Stimulated activated CD4-positive, alpha-beta T cell treated with anti-CD3 and anti-CD28 coated beads, Interleukin-1b, Interleukin-23, amount 100 ng/mL, for 1 hour (primary cell): ENCODE measurements at places on chromosomes 4 and X.

GRCh38 chr4:43425206-43425605 lies 532.7 kb downstream of the GRXCR1 start:
- DNase-seq = no peak

DNA sequence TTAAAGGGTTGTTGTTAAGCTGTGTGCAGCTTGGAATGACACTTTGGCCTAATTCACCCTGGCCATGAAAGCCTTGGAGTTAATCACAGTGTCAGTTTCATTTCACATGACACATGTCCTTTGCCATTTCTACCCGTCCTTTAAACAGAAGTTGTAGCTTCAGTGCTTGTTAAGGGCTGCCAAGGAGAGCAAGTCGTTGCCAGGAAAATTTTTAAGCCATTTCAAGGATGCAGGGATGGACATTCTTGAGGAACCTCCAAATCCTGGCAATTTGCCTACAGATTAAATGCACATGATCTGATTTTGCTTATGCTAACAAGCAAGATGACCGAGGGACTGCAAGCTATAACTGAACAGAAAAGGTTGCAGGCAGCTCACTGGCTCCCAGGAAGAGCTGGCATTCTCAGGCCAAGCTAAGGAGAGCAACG lies 40.5 kb downstream of the SETD7 start:
- DNase-seq = no peak

DNA sequence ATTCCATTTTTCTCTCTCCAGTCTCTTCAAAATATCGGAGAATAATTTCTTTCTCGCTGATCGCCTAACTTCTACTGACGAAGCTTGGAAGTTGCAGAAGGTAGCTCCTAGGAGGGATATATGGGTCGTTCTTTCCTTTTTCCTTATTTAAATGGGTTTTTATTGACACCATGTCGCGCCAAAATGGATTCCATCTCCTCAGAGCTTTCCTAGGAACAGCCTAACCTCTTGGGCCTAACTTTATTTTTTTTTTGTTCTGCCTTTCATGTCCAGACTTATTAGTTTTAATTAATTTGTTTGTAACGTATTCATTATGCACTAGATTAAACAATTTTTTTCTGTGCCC lies 359.4 kb upstream of the ZCCHC13 start:
- no peak for DNase-seq

DNA sequence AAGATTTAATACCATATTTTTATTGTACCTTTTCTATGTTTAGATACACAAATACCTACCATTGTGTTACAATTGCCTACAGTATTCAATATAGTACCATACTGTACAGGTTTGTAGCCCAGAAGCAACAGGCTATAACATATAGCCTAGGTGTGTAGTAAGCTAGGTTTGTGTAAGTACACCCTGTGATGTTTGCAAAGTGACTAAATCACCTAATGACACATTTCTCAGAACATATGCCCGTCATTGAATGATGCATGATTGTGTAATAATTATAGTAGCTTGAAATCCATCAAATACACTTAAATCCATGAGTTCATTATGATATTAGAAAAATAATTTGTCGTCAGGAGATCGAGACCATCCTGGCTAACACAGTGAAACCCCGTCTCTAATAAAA lies 30.8 kb downstream of the GAB3 start:
- no peak for DNase-seq

GRCh38 chr4:168724686-168725411 lies 228.0 kb downstream of the PALLD start:
- DNase-seq = no peak

- DNase-seq = no peak
Measured at GRCh38 chr4:128323401-128323800, 35.8 kb upstream of the PGRMC2 start.

GRCh38 chr4:109434007-109434971 lies 674 bp downstream of the SEC24B start:
- DNase-seq = no peak

DNA sequence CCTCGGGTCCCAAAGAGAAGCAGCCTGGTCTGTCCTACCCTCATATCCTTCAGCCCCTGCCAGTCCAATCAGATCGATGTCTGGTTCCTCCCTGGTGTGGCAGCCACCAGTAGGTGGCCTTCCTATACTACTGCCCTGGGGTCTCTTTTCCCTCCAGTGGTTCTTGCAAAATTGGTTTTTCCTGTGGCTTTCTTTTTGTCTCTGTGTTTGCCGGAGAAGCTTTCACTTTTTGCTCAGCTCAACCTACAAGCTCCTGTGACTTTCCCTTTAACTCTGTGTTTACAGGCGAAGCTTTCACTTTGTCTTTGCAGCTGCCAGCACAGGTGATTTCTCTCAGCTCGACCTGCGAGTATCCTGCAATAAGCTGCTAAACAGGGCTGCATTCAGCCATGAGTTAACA lies 46.8 kb downstream of the UGT2A3 start:
- no peak for DNase-seq

- no peak for DNase-seq
Measured at GRCh38 chrX:69028761-69029120, 136.5 kb downstream of the PJA1 start.

DNA sequence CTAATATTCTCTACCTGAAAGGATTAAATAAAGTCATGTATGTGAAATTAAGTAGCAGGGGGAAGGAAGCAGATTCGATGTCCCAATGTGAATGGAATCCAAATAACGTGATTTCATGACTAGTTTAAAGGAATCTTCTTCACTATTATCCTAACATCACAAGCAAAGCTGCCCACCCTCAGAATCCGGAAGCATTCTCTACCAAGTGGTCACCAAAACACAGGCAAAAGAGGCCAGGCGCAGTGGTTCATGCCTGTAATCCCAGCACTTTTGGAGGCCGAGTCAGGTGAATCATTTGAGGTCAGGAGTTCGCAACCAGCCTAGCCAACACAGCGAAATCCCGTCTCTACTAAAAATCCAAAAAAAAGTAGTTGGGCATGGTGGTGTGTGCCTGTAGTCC lies 212.9 kb downstream of the LDB2 start:
- DNase-seq = no peak

GRCh38 chrX:21926116-21926515 lies 14.4 kb upstream of the SMS start:
- no peak for DNase-seq

- DNase-seq = no peak
Measured at GRCh38 chr4:78313754-78314120, 237.8 kb upstream of the ANXA3 start.

GRCh38 chrX:150763810-150764209 lies 70.6 kb downstream of the MTMR1 start:
- DNase-seq = no peak

DNA sequence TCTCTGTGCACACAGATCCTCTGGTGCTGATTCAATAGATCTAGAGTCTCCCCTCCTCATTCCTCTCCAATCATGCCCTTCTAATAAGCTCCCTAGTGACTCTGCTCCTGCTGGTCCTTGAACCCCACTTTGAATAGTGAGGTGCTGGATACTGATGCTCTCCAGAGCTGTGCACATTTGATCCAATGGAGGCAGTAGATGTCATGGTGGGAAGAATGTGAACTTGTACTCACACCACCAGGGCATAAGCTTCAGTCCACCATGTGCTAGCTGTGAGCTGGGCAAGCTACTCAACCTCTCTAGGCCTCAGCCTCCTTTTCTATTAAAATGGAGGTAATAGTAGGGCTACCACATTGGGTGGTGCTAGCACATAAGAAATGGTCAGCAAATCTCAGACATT lies 241.1 kb downstream of the SPATA18 start:
- DNase-seq = no peak

GRCh38 chrX:13046141-13046855 lies 1.9 kb upstream of the FAM9C start:
- DNase-seq = no peak

- DNase-seq = no peak
Measured at GRCh38 chr4:139839403-139840031, 173.9 kb downstream of the MGST2 start.

DNA sequence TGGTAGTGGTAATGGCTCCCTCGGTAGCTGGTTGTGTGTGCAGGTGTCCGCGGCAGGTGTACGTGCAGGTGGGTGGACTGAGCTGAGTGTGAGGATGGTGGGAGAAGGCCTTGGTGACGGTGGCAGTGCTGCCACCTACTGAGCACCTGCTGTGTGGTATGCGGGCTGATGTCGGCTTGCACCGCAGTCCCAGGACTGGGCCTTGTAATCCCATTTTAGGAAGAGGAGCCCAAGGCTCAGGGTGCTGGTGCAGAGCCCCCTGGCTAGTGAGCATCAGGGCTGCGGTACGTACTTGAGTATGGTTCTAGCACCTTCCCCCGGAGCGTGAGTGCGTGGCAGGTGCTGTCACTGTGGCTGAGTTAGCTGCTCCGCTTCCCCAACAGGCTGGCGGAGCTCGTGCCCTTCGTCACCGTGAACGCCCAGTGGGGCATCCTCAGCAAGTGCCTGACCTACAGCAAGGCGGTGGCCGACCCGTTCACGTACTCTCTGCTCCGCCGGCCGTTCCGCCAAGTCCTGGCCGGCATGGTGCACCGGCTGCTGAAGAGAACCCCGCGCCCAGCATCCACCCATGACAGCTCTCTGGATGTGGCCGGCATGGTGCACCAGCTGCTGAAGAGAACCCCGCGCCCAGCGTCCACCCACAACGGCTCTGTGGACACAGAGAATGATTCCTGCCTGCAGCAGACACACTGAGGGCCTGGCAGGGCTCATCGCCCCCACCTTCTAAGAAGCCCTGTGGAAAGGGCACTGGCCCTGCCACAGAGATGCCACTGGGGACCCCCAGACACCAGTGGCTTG lies 5.7 kb upstream of the CPZ start:
- DNase-seq = no peak

- no peak for DNase-seq
Measured at GRCh38 chr4:156815717-156816359, 155.8 kb downstream of the PDGFC start.

GRCh38 chrX:17078031-17078720 lies 131.7 kb downstream of the REPS2 start:
- no peak for DNase-seq

DNA sequence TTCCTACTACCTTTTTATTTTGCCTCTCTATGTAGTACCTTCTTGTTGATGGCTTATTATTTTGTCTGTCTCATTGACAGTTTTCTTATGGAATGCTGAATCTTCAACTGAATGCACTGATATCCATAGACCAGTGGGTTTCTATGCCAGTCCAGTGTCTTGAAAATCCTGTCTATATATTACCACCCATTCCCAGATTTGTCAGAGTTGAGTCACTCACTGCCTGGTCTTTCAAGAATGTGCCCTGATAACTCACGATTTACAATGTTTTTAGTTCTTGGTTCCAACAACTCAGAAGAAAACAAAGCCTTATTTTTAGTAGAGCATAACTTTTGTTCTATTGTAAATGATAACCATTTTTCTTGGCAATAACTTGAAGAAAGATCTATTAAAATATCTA lies 606.0 kb upstream of the PITX2 start:
- DNase-seq = no peak

GRCh38 chrX:105282077-105282476 lies 61.6 kb upstream of the TEX13A start:
- no peak for DNase-seq

GRCh38 chr4:40281913-40282312 lies 53.2 kb upstream of the CHRNA9 start:
- no peak for DNase-seq

DNA sequence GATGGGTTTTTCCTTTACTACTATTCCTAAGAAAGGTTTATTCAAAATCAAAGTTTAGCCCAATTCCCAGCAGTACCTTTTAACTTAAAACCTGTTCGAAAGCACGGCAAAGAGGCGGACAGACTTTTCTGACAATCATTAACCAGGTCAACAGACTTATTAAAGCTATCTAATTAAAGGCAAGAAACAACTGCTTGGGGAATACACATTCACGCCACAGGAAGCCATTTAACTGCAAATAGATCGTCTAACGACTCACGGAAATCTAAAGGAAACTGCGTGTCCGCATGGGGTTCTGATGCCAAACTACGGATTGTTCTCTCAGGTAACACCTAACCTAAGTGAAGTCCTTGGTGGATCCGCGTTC lies 663 bp upstream of the USP53 start:
- DNase-seq = no peak

GRCh38 chr4:3802571-3803474 lies 36.6 kb downstream of the ADRA2C start:
- no peak for DNase-seq

- DNase-seq = peak; percentile 50
Measured at GRCh38 chr4:7854697-7855370, 84.8 kb downstream of the AFAP1 start.

DNA sequence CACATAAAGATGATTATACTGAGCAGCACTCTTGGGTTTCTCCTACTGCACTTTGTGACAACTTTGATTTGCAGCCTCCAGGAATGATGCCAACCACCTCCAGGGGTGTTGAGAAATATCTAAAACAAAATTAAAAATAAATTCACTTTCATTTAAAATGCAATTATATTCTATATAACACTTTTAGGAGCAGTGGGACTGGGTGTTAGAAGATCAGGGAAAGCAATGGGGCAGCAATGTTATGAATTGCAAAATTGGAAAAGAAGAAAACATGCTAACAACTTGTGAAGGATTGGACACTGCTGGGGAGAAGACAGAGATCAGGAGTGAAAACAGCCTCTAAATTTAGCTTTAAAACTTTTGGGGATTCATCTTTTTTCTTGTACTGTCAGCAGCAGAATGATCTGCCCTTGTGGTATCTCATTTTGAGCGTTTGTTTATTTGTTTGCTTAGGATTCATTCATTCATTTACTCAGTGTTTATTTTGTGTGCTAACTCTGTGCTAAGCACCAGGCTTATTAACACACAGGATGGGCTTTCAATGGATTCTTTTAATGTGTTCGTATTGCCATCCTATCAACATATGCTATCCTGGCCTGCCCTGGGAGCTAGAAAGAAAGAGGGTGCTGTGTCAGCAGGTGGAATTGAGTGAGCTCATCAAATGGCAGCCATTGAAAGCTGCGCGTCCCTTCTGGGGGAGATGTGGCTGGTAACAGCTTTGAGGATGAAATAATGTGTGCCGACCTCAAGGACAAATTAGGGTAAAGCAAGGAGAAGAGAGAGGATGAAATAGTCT lies 96.5 kb downstream of the FRMPD4 start:
- no peak for DNase-seq

- DNase-seq = no peak
Measured at GRCh38 chrX:101383679-101384205, 2.2 kb downstream of the BTK start.

DNA sequence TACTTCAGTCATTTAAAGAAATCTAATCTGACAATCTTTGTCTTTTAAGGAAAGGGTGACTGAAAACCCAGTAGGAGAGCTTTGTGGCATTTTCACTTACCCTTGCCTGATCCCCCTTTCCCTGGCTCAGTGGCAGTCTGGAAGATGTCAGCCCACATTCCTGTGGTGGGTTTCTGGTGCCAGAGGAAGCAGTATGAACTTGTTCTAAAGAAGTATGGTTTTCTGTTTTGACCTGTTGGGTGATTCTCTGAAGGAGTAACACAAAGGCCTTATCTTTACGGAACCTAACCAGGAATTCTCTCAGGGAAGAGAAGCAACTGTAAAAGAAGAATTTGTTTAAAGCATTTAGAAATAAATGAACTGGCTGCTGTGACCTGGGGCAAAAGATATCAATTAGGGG lies 41.9 kb downstream of the BMP15 start:
- DNase-seq = no peak

GRCh38 chr4:78779280-78779679 lies 3.1 kb downstream of the BMP2K start:
- DNase-seq = no peak

- no peak for DNase-seq
Measured at GRCh38 chrX:72272868-72273267, 4.2 kb downstream of the RPS4X start.

GRCh38 chr4:47553329-47554125 lies 68.5 kb downstream of the ATP10D start:
- no peak for DNase-seq

GRCh38 chr4:106418444-106418843 lies 49.9 kb upstream of the GIMD1 start:
- DNase-seq = no peak
